ENCODE measurements at places on chromosomes 6 and 20.

DNA sequence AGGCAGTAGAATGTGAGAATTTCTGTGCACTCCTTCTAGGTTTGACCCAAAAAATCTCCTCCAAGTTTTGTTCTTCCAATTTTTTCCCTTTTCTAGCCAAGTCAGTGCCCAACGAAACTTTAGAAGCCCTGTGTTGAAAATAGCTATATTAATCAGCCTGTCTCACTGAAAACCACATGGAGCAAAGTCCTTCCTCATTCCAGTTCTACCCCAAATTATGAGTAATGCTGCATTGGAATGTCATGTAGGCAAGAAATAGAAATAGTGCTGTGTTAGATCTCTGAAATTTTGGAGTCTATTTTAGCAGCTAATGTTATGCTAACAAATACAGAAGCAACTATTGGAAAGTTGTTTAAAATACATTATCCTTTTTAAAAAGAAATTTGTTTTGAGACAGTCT lies 725.5 kb downstream of the TBC1D32 start:
- DNase-seq: no peak

GRCh38 chr6:108781419-108782100 lies 66.7 kb upstream of the ARMC2 start:
- no peak for DNase-seq

DNA sequence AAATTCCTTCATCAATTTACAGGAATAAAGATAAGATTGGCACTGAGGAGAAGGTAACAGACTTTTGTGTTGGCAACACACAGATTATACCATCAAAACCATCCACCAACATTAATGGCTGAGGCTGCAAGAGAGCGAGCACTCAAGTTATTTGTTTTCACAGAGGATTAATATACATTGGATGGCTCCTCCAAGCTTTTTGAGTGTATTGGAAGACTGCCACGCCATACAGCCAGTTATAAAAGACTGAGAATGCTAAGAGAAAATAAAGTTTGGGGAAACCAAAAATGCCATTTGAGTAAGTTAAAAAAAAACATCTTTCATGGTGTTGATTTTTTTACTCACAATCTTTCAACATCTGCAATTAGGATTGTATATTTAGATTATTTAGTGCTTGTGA lies 973.8 kb upstream of the SLC35B3 start:
- DNase-seq: no peak

GRCh38 chr20:16166737-16167136 lies 406.5 kb downstream of the KIF16B start:
- no peak for DNase-seq

DNA sequence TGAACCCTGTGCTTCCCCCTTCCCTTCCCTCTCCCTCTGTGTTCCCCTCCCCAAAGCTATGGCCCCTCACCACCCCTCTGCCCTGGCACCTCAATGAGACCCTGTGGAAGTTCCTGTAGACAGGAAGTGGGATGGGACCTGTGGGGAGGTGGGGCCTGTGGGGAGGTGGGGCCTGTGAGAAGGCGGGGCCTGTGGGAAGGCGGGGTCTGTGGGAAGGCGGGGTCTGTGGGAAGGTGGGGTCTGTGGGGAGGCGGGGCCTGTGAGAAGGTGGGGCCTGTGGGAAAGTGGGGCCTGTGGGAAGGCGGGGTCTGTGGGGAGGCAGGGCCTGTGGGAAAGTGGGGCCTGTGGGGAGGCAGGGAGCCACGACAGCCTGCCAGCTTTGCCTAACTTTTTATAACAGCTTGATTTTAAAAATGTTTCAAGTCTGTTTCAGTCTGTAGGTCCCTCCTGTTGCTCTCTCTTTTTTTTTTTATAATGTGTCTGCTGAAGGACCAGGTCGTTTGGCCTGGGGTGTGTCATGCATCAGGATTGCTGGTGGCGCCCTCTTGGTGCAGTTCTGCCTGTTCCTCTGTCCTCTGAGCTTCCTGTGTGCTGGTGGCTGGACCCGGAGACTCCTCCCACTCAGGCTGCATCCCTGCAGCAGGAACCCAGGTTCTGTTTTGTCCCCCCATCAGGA lies 70.5 kb upstream of the SLCO4A1 start:
- no peak for DNase-seq

Data from GM19239 (cell line).